ENCODE measurements at places on chromosomes 5 and 9.

DNA sequence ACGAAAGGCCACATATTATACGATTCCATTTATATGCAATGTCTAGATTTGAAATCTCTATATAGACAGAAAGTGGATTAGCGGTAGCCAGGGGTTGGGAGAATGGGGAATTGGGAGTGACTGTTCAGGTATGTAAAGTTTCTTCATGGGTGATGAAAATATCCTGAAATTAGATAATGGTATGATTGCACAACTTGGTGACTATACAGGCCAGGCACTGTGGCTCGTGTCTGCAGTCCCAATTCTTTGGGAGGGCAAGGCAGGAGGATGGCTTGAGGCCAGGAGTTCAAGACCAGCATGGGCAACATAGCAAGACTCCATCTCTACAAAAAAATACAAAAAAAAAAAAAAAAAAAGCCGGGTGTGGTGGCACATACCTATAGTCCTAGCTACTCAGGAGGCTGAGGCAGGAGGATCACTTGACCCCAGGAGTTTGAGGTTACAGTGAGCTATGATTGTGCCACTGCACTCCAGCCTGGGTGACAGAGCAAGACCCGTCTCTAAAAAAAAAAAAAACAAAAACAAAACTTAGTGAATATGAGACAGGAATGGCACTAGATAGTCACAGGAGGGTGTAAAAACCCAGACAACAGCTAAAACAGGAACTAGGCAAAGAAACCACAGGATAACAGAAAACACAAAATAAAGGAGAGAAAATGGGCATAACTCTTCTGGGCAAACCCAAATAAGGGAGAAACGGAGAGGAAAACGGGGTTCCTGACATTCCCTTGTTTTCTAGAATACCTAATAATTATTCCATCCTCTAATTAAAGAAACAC, 72.1 kb upstream of the ZNF618 start:
- no peak for DNase-seq

DNA sequence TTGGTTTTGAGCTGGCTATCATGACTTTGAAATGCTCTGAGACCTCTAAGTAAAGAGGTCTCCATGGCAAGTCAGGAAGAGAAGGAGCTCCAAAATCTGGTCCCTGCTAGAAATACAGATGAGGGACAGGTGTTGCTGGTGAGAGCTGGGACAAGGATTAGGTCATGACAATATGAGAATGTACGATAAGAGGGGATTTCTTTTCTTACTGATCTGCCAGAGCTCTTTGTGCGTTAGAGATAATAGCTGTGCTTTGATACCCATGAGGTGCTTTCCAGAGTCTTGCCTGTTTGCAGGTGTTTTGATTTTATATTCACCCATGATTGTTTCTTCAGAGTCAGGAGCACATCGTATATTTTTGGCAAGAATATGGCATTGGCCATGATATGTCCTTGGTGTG, 56.5 kb downstream of the ANKRD33B start:
- DNase-seq: no peak

- DNase-seq: no peak
These were observed 53.3 kb upstream of the LHFPL2 start for GRCh38 chr5:78701795-78702410.

DNA sequence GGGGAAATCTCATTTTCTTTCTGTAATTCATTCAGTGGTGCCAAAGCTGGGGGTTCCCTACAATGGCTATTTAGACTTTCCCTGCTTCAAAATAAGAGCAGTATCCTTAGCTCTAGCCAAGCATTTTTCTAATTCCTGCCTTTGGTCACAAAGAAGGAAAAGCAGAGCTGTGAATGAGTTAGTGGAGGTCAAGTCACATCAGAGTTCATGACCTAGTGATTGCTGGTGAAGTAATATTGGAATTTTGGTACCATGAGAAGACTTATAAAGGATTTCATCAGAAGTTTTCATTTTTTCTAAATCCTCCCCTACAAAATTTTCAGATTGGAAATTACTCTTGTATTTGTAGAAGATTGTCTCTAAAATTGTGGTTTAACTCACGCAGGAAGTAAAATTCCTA, 28.0 kb downstream of the DNAJC21 start:
- DNase-seq: no peak

DNA sequence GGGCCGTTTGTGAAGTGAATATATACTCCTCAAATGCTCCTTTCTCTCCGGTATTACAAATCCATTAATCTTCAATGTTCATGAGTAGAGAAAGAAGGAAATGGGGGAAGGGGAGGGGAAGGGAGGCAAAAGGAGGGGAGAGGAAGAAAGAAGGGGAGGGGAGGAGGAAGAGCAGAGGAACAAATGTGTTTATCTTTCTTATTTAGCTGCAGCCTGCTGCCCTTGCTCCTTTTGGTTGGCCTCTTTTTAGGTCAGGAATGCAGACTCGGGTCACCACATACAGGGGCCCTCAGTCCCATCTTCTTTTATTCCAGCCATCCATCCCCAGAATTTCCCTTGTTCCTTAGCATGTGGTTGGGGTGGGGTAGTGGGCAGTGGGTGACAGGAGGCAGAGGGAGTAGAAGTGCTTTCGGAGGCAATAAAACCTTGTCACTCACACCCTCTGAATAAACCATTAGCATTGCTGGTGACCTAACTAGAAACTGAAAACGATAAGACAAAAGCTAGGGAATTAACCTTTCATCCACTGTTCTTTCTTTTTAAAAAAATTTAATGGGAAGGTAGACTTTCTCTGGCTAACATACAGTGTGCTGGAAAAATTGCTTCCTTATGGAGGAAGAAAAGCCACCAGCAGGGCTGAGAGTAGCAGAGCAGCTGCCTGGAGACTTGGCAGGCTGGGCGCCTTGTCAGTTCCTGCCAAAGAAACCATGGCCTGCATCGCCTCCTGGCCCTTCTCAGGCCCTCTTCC, 16.8 kb upstream of the PRLR start:
- peak; percentile 16 for DNase-seq

GRCh38 chr5:60018091-60018490, 124.6 kb upstream of the PDE4D start:
- no peak for DNase-seq

GRCh38 chr9:128043467-128043868, 23.7 kb downstream of the NAIF1 start:
- no peak for DNase-seq

DNA sequence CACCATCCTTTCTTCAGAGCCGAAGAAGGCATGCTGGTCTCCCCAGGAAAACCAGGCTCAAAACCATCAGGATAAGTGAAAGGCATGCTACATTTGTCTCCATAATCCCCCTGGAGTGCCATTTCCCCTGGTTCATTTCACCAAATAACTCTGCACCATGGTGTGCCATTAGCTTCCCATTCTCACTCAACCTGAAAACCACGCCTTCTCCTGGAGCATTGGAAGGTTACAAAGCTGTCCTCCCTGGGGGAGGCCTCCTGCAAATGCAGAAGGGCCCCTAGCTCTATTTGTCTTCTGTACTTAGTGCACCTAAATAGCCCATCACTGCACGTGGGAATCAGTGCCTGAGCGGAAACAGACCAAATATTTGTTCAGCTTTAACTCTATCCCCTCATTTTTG, 90.2 kb upstream of the ICE1 start:
- DNase-seq: no peak

- no peak for DNase-seq
These were observed 154.8 kb downstream of the GADD45G start for GRCh38 chr9:89759572-89759971.

DNA sequence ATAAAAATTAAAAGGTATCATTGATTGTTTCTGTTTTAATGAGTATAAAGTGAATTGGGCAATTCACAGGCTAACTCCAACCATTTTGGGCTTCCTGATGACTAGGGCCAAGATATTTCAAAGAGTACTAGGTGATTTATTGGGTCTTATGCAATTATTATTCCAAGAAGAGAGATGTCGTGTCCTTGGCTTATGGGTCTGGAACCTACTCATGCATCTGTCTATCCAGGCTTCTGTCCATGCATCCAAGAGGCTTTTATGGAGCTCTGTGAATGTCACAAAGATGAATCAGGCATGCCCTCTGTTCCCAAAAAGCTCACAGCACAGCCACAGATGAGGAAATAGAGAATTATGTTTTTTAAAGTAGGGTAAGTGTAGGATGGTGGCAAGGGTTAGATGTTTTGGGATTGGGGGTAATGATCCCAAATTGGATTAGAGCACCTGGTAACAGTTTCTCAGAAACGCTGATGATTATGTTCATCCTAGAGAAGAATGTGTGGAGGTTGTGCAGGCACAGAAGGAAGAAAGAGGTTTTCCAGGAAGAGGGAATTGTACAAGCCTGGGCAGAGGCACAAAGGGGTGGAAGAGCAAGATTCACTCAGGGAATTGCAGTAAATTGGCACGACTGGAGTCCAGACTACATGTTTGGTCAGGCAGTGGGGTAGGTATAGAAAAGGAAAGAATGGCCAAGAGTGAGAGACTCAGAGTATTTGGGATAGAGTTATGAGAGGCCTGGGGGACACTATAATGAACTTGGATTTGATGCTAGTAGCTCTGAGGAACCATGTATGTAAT, 83.0 kb upstream of the TNC start:
- no peak for DNase-seq

GRCh38 chr5:135140446-135141204, 106.6 kb upstream of the PITX1 start:
- no peak for DNase-seq

- DNase-seq: no peak
These were observed 229.5 kb downstream of the PAPPA start for GRCh38 chr9:116383133-116383532.

- DNase-seq: no peak
These were observed 351.8 kb downstream of the RAB3C start for GRCh38 chr5:58934629-58935097.

GRCh38 chr9:111454751-111455150, 29.4 kb downstream of the ECPAS start:
- DNase-seq: no peak

- no peak for DNase-seq
These were observed 234.2 kb upstream of the MEF2C start for GRCh38 chr5:89117124-89117644.

DNA sequence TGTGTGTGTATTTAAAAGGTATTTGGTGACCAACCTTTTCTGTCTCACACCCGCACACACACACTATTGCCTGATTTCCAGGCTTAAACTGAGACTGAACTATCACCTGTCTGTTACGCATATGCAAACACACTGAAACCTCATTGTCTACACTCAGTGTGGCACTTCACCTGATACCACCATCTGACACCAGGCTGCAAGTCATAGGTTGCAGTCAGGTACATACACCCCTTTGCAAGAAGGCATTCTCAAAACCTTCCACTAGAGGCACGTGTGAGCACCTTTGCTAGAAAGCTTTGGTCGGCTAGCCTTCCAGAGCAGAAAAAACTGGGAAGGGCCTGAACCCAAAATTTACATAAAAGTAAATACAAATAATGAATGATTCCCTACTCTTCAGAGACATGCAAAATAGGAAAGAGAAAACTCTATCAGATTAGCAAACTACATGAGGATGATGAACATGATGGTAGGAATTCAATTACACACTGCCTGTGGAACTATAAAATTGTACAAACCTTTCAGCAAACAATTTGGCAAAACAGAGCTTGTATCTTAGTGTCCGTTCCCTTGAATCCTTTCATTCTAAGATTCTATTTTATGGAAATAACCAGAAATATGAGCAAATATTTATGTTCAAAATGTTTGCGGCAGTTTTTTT, 5.9 kb upstream of the FOXD1 start:
- DNase-seq: no peak

DNA sequence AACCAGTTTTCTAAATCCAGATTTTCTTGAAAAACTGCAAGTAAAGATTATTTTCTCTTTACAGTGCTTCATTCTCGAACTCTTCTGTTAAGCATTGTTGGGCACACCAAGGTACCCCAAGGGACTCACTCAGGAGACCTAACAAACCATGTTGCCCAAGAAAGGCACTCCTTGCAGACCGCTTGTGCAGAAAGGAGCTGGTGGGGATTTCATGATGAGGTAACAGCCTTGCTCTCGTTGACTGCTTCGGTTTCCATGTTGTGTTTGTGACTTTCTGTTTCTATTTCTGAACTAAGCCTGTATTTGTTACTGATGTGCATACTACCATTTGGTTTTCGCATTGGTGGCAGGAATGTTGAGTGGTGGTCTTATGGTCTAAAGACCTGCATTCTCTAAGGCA, 266.6 kb upstream of the DAP start:
- DNase-seq: no peak

DNA sequence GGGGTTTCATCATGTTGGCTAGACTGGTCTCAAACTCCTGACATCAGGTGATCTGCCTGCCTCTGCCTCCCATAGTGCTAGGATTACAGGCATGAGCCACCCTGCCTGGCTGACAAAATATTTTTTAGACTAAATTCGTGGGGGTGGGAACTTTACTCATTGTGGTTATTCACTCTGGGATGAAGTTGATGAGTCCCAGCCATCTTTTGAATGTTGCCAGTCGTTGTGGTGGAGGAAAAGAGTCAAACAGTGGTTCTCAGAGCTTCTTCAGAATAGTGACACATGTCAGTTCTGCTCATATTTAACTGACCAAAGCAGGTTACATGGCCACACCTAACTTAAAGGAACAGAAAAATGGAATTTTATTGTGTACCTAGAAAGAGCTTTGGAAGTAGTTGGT, 6.9 kb downstream of the SREK1 start:
- DNase-seq: no peak

- no peak for DNase-seq
These were observed 609.9 kb upstream of the ACO1 start for GRCh38 chr9:31774571-31774970.

DNA sequence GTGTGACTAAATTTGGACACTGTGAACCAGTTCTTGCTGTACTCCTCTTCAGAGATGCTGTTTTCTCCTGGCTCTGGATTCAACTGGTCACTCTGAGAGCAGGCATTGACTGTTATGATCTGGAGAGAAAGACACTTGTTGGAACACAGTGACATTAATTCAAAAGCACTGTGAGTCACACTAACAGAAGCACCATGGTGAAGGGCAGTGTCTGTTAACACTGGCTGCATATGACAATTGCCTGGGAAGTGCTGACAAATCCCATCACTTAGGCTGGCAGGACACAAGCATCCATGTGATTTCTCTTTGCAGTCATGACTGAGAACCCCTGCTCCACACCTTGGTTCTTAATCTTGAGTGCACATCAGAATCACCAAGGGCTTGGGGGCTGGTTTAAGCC, 132.4 kb downstream of the TRPM6 start:
- DNase-seq: no peak

DNA sequence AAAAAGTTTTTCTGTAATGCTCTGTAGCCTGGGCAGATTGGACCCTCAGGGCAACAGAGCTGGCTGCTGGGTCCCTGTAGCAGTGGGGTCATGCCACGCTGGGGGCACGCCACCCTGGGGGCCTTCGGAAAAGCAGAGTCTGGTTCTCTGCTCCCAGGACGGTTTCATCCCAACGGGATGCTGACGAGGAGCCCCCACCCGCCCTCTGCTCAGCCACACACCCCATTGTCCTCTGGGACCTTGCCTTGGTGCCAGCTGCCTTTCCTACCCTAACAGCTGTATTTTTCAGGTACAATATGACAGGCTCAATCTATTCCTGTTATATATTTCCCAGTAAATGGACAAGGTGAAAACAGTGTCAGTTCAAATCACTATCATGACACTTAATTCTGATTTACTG, 29.0 kb upstream of the MVB12B start:
- DNase-seq: no peak
